CD4-positive, alpha-beta T cell (primary cell): ENCODE measurements at places on chromosomes 16 and 17.

DNA sequence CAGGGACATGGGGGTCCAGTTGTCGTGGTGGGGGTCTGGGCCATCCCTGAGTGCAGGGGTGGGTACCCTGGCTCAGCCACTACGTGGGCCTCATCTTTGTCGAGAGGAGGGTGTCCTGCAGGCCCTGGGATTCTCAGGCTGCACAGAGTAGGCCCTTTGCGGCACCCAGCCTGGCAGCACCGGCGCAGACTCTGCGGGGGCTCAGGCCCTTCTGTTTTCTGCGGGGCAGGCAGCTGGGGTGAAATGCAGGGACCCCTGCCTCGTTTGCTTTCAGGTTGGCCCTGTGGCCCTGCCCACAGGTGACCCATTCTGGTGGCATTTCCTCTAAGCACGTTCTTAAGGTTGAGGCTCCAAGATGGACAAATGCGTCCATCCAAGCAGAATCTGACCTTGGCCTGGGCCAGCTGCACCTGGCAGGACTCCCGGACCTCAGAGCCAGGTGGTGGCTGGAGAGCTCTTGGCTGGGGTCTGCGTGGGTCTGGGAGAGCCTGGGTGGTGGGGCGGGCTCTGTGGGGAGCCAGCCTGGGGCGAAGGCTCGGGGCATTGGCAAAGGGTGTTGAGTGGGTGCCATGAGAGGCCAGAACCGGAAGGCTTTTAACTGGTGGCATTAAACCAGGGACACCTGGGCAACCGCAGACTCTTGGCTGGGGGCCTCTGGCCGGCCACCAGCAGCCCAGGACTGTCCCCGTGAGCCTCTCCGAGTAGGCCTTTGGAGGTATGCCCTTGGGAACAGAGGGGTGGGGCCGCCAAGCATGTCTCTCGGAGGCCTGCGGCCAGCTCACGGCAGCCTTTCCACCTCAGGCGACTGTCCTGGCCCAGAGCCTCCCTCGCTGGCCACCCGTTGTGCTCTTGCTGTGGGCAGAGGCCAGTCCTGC is 16.9 kb downstream of the PRSS27 start:
- DNase-seq = no peak

GRCh38 chr17:2239882-2240430 is 63.6 kb downstream of the SMG6 start:
- DNase-seq = no peak

GRCh38 chr16:81455006-81455405 is 10.4 kb downstream of the CMIP start:
- DNase-seq = no peak

DNA sequence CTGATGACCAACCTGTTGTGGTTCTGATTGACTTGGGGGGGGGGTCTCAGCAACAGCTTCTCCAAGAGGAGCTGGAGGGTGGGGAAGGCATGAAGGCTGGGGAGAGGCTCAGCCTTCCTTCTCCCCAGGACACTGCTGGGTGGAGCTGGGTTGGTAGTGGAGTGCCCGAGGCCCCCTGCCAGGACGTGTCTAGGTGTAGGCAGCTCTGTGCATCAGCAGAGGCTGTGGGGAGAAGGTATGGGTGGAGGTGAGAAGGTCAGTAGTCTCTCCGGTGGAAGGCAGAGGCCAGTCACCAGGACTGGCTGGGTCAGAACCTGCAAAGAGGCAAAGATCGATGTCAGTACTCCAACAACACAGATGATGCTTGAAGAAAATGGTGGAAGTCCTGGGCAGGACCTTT is 3.9 kb downstream of the CHAD start:
- no peak for DNase-seq

DNA sequence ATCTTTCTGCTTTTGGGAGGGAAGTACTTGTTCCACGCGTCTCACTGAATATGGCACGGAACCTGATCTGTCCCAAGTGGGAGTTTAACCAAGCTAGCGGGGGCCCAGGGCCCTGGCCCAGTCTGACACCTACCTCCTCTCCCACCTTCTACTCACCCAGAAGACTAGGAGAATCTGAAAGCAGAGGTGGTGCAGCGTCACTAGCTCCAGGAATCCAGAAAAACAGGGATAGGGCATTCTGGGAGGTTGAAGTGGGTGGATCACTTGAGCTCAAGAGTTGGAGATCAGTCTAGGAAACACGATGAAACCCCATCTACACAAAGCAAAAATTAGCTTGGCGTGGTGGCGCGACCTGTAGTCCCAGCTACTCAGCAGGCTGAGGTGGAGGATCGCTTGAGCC is 163.5 kb upstream of the ZNF267 start:
- no peak for DNase-seq

GRCh38 chr17:33494151-33494550 is 201.1 kb upstream of the ASIC2 start:
- no peak for DNase-seq

GRCh38 chr16:12440228-12440530 is 363.5 kb downstream of the CPPED1 start:
- no peak for DNase-seq

DNA sequence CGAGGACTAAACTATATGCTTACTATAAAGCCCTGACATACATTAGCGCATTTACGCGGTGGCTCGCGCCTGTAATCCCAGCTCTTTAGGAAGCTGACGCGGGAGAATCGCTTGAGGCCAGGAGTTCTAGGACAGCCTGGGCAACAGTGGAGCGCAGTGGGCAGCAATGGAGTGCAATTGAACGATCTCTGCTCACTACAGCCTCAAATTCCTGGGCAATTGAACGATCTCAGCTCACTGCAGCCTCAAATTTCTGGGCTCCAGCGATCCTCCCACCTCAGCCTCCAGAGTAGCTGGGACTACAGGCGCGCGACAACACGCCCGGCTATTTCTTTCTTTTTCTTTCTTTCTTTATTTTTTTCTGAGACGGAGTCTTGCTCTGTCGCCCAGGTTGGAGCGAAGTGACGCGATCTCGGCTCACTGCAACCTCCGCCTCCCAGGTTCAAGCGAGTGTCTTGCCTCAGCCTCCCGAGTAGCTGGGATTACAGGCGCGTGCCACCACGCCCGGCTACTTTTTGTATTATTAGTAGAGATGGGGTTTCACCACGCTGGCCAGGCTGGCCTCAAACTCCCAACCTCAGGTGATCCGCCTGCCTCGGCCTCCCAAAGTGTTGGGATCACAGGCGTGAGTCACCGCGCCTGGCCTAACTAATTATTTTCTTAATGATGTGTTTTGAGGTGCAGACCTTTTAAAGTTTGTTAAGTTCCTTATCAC is 506 bp upstream of the COG7 start:
- no peak for DNase-seq

DNA sequence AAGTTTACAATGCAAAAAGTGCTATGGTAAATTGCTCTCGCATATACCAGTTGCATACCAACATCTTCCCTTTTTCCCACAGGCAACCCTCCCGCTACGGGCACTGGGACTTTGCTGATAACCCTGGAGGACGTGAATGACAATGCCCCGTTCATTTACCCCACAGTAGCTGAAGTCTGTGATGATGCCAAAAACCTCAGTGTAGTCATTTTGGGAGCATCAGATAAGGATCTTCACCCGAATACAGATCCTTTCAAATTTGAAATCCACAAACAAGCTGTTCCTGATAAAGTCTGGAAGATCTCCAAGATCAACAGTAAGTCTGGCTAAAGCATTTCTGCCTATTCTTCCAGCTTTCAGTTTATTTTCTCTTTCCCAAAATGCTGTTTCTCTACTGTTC is 27.9 kb upstream of the HSBP1 start:
- no peak for DNase-seq
